ENCODE measurements at places on chromosomes 6 and 20. TPM values are rescaled to one million over a fixed set of nuclear protein-coding genes. Genes with fewer than 3 reads are reported as not detected.

The GDAP1L1 gene
- not detected for total RNA-seq

The CDSN gene
- total RNA-seq, result not detected

The POM121L2 gene
- not detected for total RNA-seq

The HLA-DQB1 gene
- not detected for total RNA-seq

The OPRM1 gene
- not detected for total RNA-seq

The RUNX2 gene
- total RNA-seq, result 3.1 TPM

The NNAT gene
- total RNA-seq, result 2.8 TPM

The IFT52 gene
- total RNA-seq, result 55.6 TPM

The HLA-DOA gene
- total RNA-seq, result not detected

The TCF15 gene
- not detected for total RNA-seq

The MYH7B gene
- not detected for total RNA-seq

The SLC17A4 gene
- total RNA-seq, result not detected

The TNFRSF6B gene
- 1.1 TPM for total RNA-seq

The KCNK16 gene
- not detected for total RNA-seq

The TFEB gene
- total RNA-seq, result 4.4 TPM

The DACT2 gene
- total RNA-seq, result not detected

The ZNF133 gene
- 25.6 TPM for total RNA-seq

The CD83 gene
- total RNA-seq, result 3.1 TPM

The RAB44 gene
- not detected for total RNA-seq

The TPBG gene
- 20.0 TPM for total RNA-seq

The GNAS gene
- total RNA-seq, result 377 TPM

The SIRPD gene
- total RNA-seq, result not detected

The OR2H2 gene
- total RNA-seq, result not detected

The CYP24A1 gene
- not detected for total RNA-seq

The COL12A1 gene
- total RNA-seq, result 502 TPM

The FAM83C gene
- not detected for total RNA-seq

The PSORS1C1 gene
- total RNA-seq, result 0.28 TPM

The KIF25 gene
- not detected for total RNA-seq

The CABLES2 gene
- 1.1 TPM for total RNA-seq

The OR12D3 gene
- not detected for total RNA-seq

The HEY2 gene
- total RNA-seq, result not detected

The MAPK13 gene
- total RNA-seq, result 2.0 TPM

The PNPLA1 gene
- total RNA-seq, result not detected

The MRPS10 gene
- 47.0 TPM for total RNA-seq

The TCP11 gene
- total RNA-seq, result 0.56 TPM

The THBD gene
- under 0.01 TPM for total RNA-seq

The SAPCD1 gene
- not detected for total RNA-seq

The RCAN2 gene
- 1.3 TPM for total RNA-seq

The TSPO2 gene
- total RNA-seq, result not detected

The ZFAND3 gene
- 10.9 TPM for total RNA-seq

The USP49 gene
- total RNA-seq, result 1.4 TPM

The RIMS1 gene
- total RNA-seq, result 3.3 TPM

The ADGRF4 gene
- total RNA-seq, result not detected

The HDGFL1 gene
- total RNA-seq, result not detected

The KCNK17 gene
- total RNA-seq, result not detected

The CPNE5 gene
- not detected for total RNA-seq

The GJA1 gene
- 323 TPM for total RNA-seq

The SLC29A1 gene
- 4.1 TPM for total RNA-seq

The LINC00237 gene
- not detected for total RNA-seq

The LRRN4 gene
- under 0.01 TPM for total RNA-seq

The MICB gene
- total RNA-seq, result 11.7 TPM

The NHSL1 gene
- 7.2 TPM for total RNA-seq

The DCBLD1 gene
- 27.8 TPM for total RNA-seq

The COL9A3 gene
- total RNA-seq, result 0.28 TPM

The CALHM4 gene
- not detected for total RNA-seq

The C2 gene
- 0.18 TPM for total RNA-seq

The LGSN gene
- total RNA-seq, result not detected

The NDUFAF5 gene
- 22.8 TPM for total RNA-seq

The SLC22A16 gene
- total RNA-seq, result not detected

The UQCC2 gene
- total RNA-seq, result 13.8 TPM

Data from IMR-90 (cell line).